CD4-positive, alpha-beta T cell (primary cell): ENCODE measurements at places on chromosomes 3 and 15. TPM values are rescaled to one million over a fixed set of nuclear protein-coding genes. Genes with fewer than 3 reads are reported as not detected.

Gene CPB1
- not detected for total RNA-seq

Gene CCDC54
- total RNA-seq, result not detected

Gene ANKUB1
- total RNA-seq, result not detected

Gene CELSR3
- 5.0 TPM for total RNA-seq

Gene EEFSEC
- 13.1 TPM for total RNA-seq

Gene FAIM
- total RNA-seq, result 1.6 TPM

Gene VGLL3
- not detected for total RNA-seq

Gene HRH1
- total RNA-seq, result not detected

Gene EHHADH
- total RNA-seq, result 0.11 TPM

Gene CD96
- 205 TPM for total RNA-seq

Gene SLC9C1
- total RNA-seq, result not detected

Gene LRRC2
- 0.91 TPM for total RNA-seq

Gene FANCD2OS
- not detected for total RNA-seq

Gene ZNF860
- total RNA-seq, result not detected

Gene XCR1
- 0.14 TPM for total RNA-seq

Gene CHRD
- total RNA-seq, result 0.22 TPM

Gene ABTB1
- total RNA-seq, result 116 TPM

Gene GRIP2
- not detected for total RNA-seq

Gene CCDC39
- total RNA-seq, result not detected

Gene TRH
- not detected for total RNA-seq

Gene FGF12
- not detected for total RNA-seq

Gene MEGF11
- total RNA-seq, result not detected

Gene GASK1A
- total RNA-seq, result 0.28 TPM

Gene ADGRG7
- not detected for total RNA-seq

Gene FETUB
- not detected for total RNA-seq

Gene FEZF2
- not detected for total RNA-seq

Gene CIDEC
- not detected for total RNA-seq

Gene SCN11A
- total RNA-seq, result 0.08 TPM

Gene GOLGA8K
- 0.69 TPM for total RNA-seq

Gene CGNL1
- total RNA-seq, result not detected

Gene THSD4
- total RNA-seq, result not detected

Gene NDUFB4
- 84.0 TPM for total RNA-seq

Gene ADPRH
- total RNA-seq, result 0.36 TPM

Gene PLIN1
- 0.08 TPM for total RNA-seq

Gene TRIM42
- total RNA-seq, result not detected

Gene C3orf85
- total RNA-seq, result not detected

Gene CMTM7
- 31.5 TPM for total RNA-seq

Gene CCK
- total RNA-seq, result not detected

Gene FILIP1L
- total RNA-seq, result 0.28 TPM

Gene ATP2B2
- total RNA-seq, result not detected

Gene GOLGA6D
- not detected for total RNA-seq

Gene TATDN2
- total RNA-seq, result 48.7 TPM

Gene TM4SF1
- not detected for total RNA-seq

Gene SNTN
- total RNA-seq, result not detected

Gene UTS2B
- not detected for total RNA-seq

Gene OTOL1
- not detected for total RNA-seq

Gene KNG1
- total RNA-seq, result not detected
